ENCODE measurements at places on chromosomes 4 and X.

DNA sequence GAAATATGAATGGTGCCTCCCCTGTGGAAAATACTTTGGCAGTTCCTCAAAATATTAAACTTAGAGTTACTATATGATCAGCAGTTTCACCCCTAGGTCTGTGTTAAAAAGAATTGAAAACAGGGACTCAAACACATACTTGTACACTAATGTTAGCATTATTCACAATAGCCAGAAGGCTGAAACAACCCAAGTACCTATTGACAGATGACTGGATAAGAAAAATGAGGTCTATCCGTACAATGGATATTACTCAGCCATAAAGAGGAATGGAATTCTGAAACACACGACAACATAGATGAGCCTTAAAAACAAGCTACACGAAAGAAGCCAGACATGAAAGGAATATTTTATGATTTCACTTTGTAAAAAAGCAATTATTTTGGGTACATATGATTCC is 54.9 kb downstream of the PGRMC2 start:
- DNase-seq: no peak

DNA sequence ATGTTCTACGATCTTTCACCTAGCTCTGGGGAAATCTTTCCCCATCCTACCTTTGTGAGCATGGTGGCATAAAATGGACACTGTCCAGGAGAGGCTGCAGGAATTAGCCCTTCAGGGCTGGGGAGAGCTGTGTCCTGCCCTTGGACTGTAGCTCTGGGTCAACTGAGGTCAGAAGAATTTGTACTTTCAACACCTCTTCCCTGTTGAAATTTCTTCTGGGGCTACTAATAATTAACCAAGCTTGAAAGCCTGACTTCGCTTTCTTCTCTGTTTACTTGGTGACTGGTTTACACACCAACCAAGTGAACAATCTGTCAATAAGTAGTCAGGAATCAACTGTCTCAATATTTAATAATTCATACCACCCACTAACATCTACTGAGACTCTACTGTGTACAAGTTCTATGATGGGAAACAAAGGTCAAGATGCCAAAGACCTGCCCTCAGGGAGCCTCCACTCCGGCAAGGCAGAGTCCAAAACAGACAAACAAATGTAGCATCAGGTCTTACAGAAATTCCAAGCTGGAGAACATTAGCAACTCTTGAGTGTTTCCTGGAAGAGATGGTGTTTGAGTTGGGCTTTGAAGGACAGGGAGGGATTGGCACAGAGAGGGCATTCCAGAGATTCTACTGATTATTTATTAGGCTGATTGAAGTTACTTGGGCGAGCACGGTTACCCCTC is 113.1 kb downstream of the ENPP6 start:
- DNase-seq: no peak

DNA sequence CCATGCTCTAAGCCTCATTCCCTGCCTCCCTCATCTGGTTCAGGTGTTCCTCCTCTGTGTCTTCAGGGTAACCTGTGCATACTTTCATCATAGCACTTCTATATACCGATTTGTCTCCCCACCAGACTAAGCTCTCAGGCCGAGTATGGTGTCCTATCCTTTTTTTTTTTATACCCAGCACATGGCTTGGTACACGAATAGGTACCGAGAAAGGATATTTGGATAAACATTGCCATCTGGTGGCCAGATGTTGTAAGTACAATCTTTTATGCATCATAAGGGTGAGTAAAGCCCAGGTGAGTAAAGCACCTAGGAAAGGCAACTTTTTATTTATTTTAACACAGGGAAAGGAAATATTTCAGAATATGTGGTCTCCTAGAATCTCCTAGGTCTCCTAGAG is 68.4 kb downstream of the MID2 start:
- no peak for DNase-seq

- DNase-seq: no peak
Measured at GRCh38 chr4:1045595-1046201, 34.3 kb downstream of the FGFRL1 start.

GRCh38 chrX:17047224-17047623 is 100.8 kb downstream of the REPS2 start:
- no peak for DNase-seq

DNA sequence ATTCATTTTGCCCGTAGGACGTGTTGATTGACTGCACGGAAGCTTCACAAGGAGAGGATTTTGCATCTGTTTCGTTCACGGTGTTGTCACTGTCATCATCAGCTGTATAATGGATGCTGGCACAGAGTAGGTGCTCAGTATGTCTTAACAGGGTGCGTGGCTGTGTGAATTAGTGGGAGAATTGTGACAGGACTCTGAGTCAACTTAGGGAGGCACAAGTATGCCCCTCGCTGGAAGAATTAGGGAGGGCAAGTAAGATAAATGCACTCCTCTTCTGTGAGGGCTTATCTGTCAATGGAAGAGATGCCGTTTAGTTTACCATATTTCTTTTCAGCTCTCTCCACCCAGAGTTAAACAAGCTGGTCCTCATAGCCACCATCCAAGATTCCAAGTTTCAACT is 107.2 kb downstream of the TRIML1 start:
- no peak for DNase-seq

- no peak for DNase-seq
Measured at GRCh38 chr4:151100531-151100930, 1.1 kb downstream of the RPS3A start.

DNA sequence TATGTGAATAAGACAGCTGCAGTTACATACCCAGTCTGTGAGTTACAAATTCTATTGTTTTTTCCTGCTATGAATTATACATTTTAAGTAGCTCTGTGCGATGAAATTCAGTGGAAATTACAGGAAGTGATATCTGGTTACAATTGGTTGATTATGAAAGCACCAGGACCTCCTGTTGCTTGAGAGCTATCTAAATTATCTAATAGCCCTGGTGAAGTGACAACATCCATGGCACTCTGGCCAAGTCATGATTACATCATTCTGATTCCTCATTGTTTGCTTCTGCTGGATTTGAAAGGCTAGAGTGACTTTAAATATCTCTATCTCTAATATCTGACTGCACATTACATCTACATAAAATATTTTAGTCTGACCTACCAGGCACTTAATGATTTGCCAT is 515.0 kb downstream of the CFAP47 start:
- no peak for DNase-seq

DNA sequence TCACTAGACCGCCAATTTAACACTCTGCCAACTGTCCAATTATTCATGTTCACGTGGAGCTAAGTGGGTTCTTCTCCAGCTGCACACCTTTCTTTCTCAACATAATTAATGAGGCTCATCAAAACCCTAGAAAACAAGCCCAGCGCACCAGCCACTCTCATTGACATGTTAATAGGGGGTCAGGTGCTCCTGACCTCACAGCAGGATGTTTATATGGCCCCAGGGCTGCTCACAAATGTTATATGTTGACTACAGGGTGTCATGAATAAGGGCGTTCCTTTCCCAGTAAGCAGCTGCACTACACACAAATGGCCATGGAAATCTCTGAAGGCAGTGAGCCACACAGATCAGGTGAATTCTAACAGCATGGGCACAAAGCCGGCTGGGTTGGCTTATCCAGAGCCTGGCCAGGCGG is 209.8 kb downstream of the MGST2 start:
- DNase-seq: no peak

DNA sequence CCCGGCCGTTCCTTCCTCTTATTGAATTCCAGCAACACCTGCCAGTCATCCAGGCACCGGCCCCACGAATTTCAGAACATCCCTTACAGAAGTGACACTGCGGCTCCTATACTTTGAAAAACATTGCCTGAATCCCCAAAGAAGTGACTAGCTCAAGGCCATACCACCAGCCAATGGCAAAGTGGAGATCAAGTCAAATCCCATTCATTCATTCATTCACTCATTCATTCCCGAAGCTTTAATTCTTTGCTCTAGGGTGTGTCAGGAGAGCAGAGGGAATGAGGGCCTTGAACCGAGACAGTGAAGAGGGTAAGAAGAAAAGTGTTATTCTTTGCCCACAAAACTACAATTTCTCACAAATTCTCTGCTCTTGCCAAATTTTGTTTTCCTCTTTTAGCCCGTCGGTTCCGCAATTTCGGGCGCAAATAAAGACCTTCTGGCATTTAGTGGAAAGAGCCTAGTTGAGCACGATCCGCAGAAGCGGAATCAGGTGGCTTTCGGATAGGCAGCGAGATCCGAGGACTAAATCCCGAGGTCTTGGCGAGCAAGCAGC is 824 bp upstream of the HMGB3 start:
- no peak for DNase-seq

GRCh38 chrX:17519358-17519757 is 144.4 kb downstream of the NHS start:
- no peak for DNase-seq

GRCh38 chrX:15221321-15221720 is 48.6 kb downstream of the ASB9 start:
- no peak for DNase-seq

- DNase-seq: no peak
Measured at GRCh38 chr4:76515975-76516843, 81.2 kb downstream of the SHROOM3 start.

- DNase-seq: no peak
Measured at GRCh38 chr4:176054942-176055341, 10.7 kb upstream of the WDR17 start.

- DNase-seq: no peak
Measured at GRCh38 chr4:86821151-86821550, 28.0 kb downstream of the SLC10A6 start.

- DNase-seq: no peak
Measured at GRCh38 chrX:57915680-57916079, 5.4 kb upstream of the ZXDA start.

GRCh38 chrX:109822861-109823260 is 89.8 kb upstream of the ACSL4 start:
- no peak for DNase-seq

- DNase-seq: no peak
Measured at GRCh38 chr4:102586644-102587021, 85.5 kb downstream of the NFKB1 start.

DNA sequence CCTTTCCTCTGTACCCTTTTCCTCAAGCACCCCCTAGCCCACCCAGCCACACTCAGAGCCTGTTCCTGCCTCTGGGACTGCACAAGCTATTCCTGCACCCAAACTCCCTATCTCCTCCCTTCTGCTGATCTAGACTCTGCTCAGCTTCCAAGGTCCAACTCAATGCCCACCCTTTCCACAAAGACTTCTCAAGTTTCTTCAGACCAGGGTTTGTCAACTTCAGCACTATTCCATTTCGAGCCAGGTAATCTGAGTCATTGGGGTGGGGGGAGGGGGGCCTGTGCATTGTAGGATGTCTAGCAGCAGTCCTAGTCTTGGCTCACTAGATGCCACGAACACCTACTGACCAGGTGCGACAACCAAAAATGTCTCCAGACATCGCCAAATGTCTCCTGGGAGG is 37.3 kb downstream of the PHKA2 start:
- no peak for DNase-seq

GRCh38 chrX:75230296-75230695 is 43.6 kb upstream of the UPRT start:
- DNase-seq: no peak

- DNase-seq: no peak
Measured at GRCh38 chr4:67687636-67688035, 13.3 kb downstream of the UBA6 start.

DNA sequence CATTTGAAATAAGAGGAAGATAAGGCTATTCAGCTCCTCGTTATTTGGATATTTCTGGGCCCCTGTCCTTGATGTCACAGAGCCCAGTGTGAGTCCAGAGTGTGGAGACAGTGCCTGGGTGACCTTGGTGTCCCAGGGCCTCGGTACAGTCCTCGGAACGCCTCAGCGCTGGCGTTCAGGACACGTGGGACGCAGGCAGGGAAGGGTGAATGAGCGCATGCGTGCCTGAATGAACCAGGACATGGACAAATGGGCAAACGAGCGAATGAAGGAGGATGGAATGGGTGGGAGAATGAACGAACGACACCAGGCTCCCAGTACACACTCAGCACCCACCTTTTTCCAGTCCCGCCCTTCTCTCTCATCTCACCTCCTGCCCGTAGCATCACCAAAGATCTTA is 44.2 kb downstream of the EVC start:
- DNase-seq: no peak

Measured in cortex of kidney (tissue), 1 donor.